ENCODE measurements at places on chromosomes 2 and 18.

GRCh38 chr2:17538022-17538843, 2.3 kb upstream of the VSNL1 start:
- peak; percentile 70 for DNase-seq

GRCh38 chr2:214341646-214342045, 69.2 kb upstream of the VWC2L start:
- no peak for DNase-seq

- peak; percentile 44 for DNase-seq
Measured at GRCh38 chr2:37344453-37345361, at the start of gene QPCT. TSS of gene QPCT (plus strand) at chr2:37344630. CDS start at chr2:37344732, 102 bp downstream.

DNA sequence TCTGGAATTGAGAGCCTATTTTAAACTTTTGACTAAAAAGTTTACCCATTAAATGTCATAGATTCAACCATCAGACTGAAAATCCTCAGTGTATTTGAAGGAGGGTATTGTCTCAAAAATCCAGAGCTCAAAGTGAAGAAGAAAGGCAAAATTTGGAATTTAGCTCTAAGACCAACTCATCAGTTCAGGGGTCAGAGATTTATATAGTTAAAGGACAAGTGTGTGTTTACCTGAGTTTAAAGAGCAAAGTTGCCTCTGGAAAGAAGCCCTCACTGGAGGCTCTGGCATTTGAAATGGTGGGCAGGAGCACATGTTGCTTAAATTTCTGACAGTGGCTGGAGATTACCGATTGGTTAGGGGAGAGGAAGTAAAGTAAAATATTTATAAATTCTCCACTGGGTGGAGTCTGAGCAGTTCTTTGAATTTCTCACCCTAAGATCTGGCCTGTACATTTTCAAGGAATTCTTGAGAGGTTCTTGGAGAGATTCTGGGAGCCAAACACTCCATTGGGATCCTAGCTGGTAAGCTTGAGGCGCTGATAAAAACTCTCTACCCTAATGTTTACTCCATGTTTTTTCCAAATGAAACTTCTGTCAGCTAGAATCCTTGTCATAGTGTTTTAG, at the start of gene KYNU:
Gene KYNU (plus strand): TSS at position 449 of the 623 bp plus-strand sequence. CDS start 7,704 bp downstream, outside the sequence.
- no peak for DNase-seq

DNA sequence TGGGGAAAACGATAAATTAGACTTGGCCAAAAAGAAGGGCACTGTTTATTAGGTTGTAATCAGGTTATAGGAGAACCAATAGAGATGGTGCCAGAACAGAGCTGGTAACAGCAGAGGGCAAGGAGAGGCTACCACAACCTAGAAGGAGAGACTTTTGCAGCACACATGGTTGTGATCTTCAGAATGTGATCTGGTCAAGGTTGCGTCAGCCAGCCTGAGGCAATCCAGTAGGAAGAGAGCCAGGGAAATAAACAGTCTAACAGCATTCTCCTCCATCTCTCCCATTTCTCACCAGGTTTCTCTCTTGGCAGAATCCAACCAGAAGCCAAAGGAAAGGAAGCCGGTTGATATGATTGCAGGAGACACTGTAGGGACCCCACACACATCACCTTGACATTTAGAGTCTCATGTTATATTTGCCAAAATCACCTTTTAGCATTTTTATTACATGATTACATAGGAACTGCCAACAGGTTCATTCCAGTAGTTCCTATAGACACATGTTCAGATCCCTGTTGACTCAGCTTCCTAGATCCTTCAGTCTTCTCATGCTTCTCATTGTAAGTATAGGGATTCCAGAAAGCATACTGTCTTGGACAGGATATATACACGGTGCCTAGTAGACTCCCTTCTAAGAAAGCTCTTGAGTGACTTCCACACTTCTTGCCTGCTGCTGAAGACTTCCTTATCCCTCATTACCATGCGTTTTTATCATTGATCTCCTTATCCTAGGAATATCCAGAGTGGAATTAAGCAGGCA, 17.6 kb upstream of the SPATS2L start:
- no peak for DNase-seq

DNA sequence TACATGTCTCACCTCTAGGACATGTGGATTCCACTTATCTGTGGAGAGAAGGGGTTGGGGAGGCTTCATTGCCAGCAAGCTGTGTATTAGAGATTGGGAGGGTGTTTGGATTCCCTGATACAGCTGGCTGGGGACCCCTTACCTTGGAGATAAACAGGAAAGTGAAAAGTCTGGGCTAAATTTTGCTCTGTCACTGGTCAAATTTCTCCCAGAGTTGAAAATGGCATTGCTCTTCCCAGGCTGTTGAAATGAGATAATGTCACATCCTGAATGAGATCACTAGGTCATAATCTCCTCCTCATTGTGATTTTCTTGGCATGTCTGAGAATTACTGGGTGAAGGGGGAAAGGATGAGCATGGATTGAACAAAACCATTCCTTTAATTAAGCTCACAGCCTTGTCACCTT, 265.0 kb upstream of the PARD3B start:
- DNase-seq: no peak

GRCh38 chr2:69667805-69668382, 24.4 kb upstream of the AAK1 start:
- DNase-seq: no peak

- DNase-seq: no peak
Measured at GRCh38 chr2:7180638-7181370, 263.6 kb downstream of the RNF144A start.

Data from NCI-H526 (cell line).